ENCODE measurements at places on chromosomes 6 and 20. TPM values are rescaled to one million over a fixed set of nuclear protein-coding genes. Genes with fewer than 3 reads are reported as not detected.

DNA sequence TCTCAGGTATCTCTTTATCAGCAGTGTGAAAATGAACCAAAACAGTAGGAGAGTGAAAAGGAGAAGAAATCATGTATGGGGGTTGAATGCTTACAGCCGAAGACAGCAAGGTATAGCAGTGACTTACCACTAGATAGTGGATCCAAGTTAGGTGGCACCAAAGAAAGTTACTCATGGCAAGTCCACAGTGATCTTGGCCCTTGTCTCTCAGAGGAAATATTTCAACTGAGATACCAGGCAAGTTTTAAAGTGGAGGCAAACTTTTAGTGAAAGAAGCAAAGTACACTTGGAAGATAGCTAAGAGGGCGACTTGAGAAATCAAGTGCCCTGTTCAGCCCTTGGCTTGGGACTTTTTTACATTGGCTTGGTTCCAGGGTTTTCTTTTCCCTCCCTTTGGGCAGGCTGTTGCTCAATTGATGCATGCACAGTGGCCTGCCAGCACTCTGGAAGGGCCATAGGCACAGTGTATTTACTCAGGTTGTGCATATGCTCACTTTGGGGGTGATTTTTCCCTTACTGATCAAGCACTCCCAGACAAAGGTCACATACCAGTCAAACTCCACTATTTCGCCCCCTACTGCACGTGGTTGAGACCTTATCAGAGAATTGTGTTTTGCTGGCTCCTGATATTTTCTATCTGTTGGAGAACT is 329.5 kb upstream of the KHDRBS2 start:
- no peak for DNase-seq

DNA sequence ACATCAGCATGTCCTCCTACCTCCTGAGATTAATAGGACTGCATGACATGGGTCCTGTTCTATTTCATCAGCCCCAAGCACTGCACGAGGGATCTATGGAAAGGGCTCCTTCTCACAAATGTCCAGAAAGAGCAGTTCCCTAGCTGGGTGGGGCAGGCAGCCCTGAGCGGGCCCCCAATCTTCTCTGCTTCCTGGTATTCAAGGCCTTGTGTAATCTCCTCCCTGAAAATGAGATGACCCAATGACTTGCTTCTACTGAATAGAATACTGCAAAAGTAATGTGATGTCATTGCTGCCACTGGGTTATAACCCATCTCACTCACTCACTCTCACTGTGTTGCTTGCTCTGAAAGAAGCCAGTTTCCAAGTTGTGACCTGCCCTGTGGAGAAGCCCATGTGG is 126.4 kb downstream of the OPRM1 start:
- DNase-seq = no peak

DNA sequence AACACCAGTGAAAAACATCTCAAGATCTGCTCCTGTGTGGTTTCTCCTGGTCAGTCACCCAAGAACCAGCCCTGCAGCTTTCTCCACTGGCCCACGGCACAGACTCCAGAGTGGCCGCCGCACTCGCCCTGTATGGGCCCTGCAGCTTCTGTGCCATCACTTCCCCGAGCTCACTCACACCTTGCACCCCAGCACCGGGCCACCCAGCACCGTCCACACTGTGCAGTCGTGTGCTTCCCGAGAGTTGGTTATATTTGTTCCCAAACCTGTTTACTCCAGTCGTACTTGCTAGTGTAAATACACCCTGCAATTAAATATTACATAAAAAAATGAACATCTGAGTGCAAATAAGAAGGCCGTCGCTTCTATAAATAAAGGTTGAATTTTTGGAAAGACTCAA is 341.7 kb downstream of the CDH26 start:
- no peak for DNase-seq

GRCh38 chr6:93350774-93351173 is 68.6 kb downstream of the EPHA7 start:
- DNase-seq = no peak

DNA sequence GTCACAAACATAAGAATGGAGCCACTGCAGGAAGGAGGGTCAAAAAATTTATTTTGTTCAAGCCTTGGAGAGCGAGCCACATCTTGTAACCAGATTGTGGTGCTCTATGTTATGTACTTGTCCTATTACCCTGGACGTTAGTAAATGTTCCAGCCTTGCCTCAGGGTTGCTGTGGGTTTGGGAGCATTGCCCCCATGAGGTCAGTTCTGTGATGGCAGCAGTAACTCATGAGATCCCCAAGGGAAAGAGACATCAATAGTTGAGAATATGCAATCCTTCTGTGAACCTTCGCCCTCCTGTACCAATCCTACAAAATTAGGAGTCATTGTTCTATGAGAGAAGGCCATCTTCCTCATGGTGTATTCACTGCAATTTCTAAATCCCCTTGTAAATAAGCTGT is 16.4 kb upstream of the CFAP206 start:
- DNase-seq = peak; percentile 29

DNA sequence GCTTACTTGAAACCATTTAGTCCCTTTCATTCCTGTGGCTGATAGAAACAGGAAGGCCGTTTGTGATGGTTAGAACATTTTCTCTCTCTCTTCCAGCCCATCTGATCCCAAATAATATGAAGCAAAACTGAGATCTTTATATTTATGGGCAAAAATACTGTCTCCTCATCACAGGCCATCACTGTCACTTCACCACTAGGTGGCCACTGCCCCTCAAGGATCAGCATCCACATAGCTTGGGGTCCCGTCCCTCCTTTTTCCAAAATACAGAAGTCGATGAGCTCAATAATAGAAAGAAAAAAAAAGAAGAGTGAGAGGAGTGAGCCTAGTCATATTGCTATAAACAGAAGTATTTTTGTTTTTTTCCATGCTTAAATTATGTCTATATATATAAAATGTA is 46.4 kb upstream of the LAMP5 start:
- DNase-seq = no peak

Gene SNAP25
- 0.27 TPM for total RNA-seq

Gene GSTA2
- not detected for total RNA-seq

DNA sequence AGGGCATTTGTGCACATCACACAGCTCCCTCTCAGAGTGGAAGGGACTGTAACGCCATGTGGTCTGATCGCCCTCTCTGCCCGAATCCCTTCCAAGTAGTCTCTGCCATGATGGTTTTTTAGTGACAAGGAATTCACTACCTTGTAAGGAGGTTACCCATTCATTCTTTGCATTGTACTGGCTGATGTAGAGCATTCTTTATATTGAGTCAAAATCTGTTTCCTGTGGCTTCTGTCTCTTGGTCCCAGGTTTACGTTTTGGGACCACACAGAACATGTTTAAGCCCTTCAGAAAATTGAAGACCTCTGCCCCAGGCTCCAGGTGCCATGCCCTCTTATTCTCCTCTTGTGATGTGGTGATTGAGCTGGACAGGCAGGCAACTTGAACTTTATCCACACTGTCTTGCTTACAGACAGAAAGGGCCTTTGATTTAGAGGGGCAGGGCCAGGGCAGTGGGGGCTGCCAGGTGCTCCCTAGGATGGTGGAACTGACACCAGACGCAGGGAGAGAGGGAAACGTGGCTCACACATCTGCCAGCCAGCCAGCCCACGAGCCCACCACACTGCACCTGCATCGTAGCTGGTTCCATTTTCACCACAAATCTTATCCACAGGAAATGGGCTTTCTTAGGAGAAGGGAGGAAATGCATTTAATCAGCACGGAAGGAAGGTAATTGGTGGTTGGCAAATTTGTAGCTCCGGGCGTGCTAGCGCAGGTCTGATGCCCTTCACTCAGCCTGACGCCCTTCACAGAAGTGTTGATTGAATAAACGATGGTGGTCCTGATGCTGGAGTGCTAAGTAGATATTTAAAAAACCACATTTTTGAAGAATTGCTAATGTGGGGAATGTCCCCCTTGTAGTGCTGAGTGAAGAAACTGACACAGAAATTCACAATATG is 78.2 kb downstream of the TCP11 start:
- DNase-seq = no peak

Measured in activated CD4-positive, alpha-beta T cell treated with anti-CD3 and anti-CD28 coated beads for 36 hours (primary cell).